Stimulated activated CD8-positive, alpha-beta memory T cell treated with anti-CD3 and anti-CD28 coated beads, Interleukin-15, amount 100 ng/mL, for 4 hours (primary cell): ENCODE measurements at places on chromosomes 1 and 21.

DNA sequence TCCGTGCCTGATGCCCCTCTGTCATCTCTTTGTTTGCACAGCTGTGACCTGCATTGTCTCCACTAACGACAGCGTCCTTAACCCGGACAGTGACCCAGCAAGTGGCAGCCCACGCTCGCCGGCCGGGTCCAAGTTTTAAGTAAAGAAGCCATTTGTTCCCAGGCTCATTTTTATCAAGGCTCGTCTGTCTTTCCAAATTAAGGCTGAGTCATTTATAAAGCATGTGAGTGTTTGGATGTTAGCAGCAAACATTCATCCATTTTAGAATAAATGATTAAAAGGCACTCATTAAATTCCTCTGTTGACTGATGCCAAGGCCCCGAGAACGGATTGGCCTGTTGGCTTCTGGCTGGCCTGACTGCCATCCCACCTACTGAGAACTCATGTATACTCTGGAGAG, 514.5 kb downstream of the NPHP4 start:
- DNase-seq = no peak

DNA sequence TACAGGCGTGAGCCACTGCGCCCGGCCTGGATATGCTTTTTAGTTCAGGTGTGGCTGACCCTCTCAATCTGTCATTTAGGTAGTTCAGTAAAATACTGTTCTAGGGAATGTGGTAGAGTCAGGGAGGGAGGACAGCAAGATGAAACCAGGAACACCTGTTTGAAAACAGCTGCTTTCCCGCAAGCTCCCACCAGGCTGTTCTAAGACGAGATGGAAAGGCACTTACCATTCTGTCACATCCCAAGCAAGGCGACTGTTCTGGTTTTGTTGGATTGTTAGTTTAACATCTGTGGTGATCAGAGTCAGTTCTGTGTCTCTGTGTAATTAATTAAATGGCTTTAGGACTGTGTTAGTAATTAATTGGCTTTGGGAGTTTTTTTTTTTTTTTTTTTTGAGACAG, 2.9 kb downstream of the CHAF1B start:
- no peak for DNase-seq

DNA sequence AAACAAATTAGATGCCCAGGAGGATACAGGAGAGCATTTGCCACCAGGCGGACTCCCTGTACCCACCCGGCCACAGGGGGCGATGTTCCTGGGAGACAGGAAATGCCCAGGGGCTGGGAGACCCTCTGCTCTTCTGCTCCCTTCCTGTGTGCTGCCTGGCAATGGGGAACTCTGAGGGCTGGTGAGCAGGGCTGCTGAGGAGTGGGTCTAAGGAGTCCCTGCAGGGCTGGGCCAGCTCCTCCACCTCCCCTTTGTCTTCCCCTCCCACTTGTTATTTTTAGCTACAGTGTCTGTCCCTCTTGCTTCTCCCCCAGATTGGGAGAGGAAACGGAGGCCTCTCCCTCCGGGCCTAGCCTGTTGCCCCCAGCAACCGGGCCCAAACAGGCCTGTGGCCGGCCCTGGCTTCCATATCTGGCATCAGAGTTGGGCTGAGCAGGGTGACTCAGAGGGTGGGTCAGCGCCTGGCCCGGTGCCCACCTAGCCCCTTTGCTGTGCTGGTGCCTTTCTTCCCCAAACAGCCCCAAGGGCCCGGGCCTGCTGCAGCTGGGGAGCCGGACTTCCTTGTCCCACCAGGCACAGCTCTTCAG, 11.6 kb downstream of the LMNA start:
- peak; percentile 39 for DNase-seq

- DNase-seq = no peak
These were observed 228.6 kb downstream of the COP1 start for GRCh38 chr1:175978476-175978875.

DNA sequence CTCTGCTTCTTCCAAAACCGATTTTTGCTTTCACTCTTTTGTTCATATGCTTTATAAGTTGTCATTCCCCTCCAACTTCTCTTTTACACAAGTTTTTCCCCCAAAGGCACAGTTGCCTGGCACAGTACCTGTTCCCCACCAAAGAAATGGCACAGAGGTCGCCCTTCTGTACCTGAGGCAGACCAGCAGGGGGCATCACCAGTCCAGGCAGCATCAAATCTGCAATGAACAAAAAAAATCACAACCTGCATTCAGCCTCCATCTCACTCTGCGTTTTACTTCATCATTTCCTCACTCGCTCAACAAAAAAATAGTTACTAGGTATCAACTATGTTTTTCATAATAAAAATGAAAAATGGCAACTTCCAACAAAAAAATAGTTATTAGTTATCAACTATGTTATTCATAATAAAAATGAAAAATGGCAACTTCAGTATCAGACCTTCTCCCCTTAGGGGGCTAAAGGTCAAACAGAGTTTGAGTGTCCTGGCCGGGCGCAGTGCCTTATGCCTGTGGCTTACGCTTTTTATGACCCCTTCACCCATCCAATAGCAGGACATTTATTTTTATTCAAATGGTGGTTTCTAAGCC, 4.1 kb downstream of the EIF2D start:
- DNase-seq = no peak

DNA sequence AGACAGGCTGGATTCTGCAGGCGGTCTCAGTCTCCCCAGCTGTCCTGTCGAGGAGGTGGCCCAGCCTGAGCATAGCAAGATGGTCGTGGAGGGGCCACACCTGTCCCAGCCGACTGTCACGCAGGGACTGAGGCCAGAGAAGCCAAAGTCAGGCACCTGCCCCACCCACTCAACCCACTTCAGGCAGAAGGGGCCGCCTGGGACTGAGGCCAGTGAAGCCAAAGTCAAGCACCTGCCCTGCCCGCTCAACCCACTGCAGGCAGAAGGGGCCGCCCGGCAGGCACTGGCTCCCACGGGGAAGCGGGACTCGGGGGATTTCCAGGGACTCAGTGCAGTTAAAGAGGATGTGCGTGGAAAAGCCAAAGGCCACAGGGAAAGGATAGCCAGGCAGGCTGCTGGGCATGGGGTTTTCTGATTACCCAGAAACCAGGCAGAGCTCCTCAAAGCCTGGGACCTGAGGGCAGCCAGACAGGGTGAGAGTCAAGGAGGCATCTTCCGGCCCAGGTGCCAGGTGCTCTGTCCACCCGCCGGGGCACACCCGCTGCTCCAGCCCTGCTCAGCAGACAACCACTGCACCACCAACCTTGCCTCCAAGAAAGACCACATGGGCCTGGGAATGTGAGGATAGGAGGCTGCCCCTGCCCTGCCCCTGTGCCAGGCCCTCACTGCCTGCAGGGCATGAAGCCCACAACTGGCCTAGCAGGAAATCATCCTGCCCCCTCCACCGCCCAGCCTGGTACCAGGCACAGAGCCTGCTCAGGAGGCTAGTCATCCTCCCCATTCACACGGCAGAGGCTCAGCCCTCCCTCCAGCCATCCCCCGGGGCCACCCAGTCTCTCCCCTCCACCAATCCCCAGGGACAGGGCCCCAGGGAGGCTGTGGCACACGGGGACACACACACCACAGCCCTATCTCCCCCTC, 41.0 kb downstream of the MEGF6 start:
- DNase-seq = no peak

DNA sequence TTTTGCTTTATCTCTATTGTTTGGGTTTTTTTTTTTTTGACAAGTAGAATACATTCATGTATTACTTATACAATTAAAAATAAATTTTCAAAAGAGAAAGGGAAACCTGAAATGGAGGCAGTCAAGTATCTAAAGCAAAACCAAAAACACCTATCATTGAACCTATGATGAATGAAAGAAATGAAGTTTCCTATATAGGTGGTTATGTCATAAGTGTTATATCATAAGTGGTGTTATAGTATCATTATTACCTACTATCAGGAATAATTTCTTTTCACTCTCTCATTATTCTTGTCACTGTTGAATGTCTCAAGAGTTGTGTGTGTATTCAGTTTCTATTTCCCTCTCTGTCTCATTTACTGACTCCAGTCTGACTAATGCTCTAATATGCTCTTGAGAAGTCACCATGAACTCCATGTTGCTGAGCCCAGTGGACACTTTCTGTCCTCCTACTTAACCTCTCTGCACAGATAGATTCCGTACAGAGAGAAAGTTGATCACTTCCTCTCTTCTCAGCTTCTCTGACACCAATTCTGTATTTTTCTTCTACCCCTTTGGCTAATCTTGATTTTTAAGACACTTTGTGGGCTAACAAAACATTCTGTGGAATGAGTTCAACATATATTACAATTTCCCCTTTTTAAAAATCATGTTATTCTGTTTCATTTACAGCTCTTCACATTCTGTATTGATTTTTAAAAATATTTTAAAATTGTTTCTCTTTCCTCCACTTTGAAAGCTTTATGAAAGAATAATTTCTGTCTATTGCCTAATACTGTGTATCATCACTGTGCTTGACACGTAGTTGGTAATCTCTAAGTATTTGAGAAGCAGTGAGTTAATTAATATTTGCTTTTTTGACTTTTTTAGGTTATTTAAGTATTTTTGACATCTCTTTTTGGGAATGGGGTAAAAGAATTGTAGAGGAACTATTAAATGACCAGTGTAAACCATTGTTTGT, 50.1 kb downstream of the RASAL2 start:
- no peak for DNase-seq

GRCh38 chr1:90763930-90764329, 46.8 kb upstream of the BARHL2 start:
- DNase-seq = no peak

- no peak for DNase-seq
These were observed 9.0 kb downstream of the KIAA0040 start for GRCh38 chr1:175183586-175183985.

GRCh38 chr21:15272171-15272570, 207.4 kb upstream of the NRIP1 start:
- no peak for DNase-seq

- no peak for DNase-seq
These were observed 1.4 kb downstream of the S100A12 start for GRCh38 chr1:153374071-153374470.

- no peak for DNase-seq
These were observed 37.1 kb downstream of the CCN1 start for GRCh38 chr1:85617633-85618100.

- DNase-seq = no peak
These were observed 19.8 kb downstream of the PLA2G2D start for GRCh38 chr1:20099533-20099932.

GRCh38 chr1:212487286-212487685, 54.6 kb downstream of the NENF start:
- DNase-seq = no peak

DNA sequence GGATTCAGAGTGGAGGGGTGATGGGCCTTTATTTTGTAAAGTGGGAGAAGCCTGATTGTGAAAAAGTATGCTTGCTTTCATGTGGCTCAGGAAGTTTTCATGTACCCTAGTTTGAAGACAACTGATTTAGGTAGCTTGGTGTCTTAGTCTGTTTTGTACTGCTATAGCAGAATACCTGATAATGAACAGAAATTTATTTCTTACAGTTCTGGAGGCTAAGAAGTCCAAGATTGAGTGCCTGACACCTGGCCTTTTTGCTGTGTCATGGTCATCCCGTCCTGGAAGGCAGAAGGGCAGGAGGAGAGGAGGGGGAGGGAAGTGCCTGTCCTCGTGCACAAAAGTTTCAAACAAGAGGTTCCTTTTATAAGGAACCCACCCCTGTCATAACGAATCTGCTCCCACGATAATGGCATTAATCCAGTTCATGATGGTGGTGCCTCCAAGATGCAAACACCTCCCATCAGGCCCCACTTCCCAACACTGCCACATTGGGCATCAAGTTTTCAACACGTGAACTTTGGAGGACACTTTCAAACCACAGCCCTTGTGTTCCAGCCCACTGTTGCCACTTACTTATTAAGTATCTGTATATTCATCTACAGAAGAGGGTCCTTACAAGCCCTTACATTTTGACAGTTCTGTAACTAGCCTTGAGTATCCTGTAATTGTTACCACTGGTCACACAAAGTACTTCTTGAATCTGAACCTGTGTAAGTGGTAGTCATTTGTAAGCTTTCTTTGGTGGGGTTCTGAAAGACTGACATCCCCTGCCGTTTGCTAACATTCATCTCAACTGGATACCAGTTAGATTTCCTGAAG, 9.5 kb downstream of the UCK2 start:
- no peak for DNase-seq

GRCh38 chr1:204791453-204792353, 79.0 kb upstream of the NFASC start:
- DNase-seq = peak; percentile 32

DNA sequence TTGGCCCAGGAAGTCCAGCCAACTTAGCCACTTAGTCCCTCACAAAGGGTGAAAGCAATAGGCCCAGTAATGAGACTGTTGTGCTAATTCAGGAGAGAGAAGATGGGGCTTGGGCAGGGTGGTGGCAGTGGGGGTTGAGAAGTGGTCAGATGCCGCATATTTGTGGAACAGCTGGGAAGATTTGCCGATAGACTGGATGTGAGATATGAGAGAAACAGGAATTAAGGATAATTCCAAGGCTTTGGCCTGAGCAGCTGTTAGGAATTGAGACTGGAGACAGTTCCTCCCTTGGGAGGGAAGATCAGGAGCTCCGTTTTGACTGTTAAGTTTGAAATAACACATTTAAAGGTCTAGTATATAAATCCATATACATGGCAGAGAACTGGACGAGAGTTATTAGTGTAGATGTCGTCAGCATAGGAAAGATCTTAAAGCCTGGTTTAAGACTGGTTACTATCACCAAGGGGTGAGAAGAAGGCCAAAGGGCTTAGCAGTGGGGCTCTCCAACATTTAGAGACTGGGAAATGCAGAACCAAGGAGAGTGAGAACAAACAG, 323.7 kb upstream of the FAM78B start:
- DNase-seq = no peak

DNA sequence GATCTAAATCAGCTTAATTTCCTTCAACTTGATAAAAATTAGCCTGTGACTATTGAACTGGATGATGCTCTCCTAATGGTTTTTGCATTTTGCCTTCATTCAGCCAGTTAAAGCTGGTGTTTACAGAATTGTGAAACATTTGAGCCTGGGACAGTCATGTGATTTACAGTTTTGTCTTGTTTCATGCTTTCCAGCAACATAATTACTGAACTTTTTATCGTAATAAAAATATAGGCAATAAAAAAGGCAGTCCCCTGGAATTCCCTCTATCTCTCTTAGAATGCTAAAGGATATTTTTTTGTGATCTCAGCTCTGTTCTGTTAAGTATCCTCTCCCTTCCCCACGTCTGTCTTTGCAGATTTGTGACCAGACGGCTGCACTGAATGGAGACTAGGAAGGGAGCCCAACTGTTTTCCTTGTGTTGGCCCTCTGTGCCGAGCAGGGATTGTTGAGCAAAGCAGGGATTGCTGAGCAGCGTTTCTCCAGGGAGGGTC, 70.3 kb upstream of the RGL1 start:
- DNase-seq = no peak

DNA sequence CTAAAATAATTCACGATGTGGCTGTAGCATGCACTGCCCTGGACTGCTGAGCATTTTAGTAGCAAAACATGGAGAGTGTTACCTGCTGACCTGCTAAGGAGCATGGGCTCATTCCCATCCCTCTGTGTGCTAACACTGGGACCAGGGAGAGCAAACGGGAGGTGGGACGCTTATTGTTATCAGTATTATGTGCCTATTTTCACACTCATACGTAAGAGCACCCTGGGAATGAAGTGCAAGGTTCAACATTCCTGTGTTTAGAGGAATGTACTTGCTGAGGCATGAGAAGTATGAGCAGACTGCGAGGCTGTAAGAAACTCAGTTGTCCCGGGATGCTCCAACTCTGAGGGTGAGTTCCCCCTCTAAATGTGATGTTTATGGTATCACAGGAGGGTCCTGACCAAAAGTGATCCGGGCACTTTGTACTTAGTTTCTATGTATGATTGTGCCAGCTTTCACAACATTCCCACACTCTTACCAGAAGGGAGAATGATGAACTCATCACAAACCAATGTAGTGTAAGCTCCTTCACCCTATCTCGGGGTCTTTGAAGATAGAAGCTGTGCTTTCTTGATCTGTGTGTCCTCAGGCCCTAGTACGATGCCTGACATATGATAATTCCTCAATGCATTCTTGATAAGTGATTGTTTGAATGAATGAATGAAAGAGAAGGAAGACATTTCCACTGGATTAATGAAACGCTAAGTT, 164.8 kb downstream of the KCNJ6 start:
- no peak for DNase-seq
